Thoracic aorta endothelial cell (primary cell): ENCODE measurements at places on chromosomes 12 and 14. TPM values are rescaled to one million over a fixed set of nuclear protein-coding genes. Genes with fewer than 3 reads are reported as not detected.

HECTD1 gene
- total RNA-seq, result 267 and 298 TPM in 2 replicates

RNF212B gene
- total RNA-seq, result not detected in 2 replicates

EXD2 gene
- 25.5 and 27.2 TPM in 2 replicates for total RNA-seq

RAN gene
- 997 and 1,151 TPM in 2 replicates for total RNA-seq

NRXN3 gene
- 0.22 and 0.27 TPM in 2 replicates for total RNA-seq

IL22 gene
- total RNA-seq, result not detected in 2 replicates

TSPAN31 gene
- total RNA-seq, result 30.9 and 34.1 TPM in 2 replicates

LUM gene
- 1.0 and 2.4 TPM in 2 replicates for total RNA-seq

SYT1 gene
- total RNA-seq, result 0.27 and 1.1 TPM in 2 replicates

KRT73 gene
- total RNA-seq, result not detected in 2 replicates

HSPB8 gene
- 5.5 and 6.0 TPM in 2 replicates for total RNA-seq

CACNB3 gene
- 23.4 and 26.6 TPM in 2 replicates for total RNA-seq

RHOJ gene
- total RNA-seq, result 118 and 241 TPM in 2 replicates

KLHDC1 gene
- total RNA-seq, result 2.0 and 2.4 TPM in 2 replicates

RPS29 gene
- 3,755 and 4,418 TPM in 2 replicates for total RNA-seq

DTD2 gene
- 32.0 and 42.9 TPM in 2 replicates for total RNA-seq

PGAM5 gene
- 47.7 and 58.9 TPM in 2 replicates for total RNA-seq
